ENCODE measurements at places on chromosomes 6 and 20. TPM values are rescaled to one million over a fixed set of nuclear protein-coding genes. Genes with fewer than 3 reads are reported as not detected.

Gene SIRPA
- 31.6 TPM for total RNA-seq

Gene TINAG
- total RNA-seq = not detected

Gene ZNF311
- 2.9 TPM for total RNA-seq

Gene EPB41L1
- total RNA-seq = 137 TPM

Gene TAAR5
- not detected for total RNA-seq

Gene PACRG
- not detected for total RNA-seq

Gene OR2J3
- total RNA-seq = not detected

Gene CENPQ
- total RNA-seq = 12.4 TPM

Gene TLDC2
- total RNA-seq = not detected

Gene KCNQ5
- 0.07 TPM for total RNA-seq

Gene RIMS4
- 9.0 TPM for total RNA-seq

Gene NUP43
- 65.2 TPM for total RNA-seq

Gene MATN4
- total RNA-seq = not detected

Gene PLTP
- total RNA-seq = 39.6 TPM

Gene IL20RA
- 0.65 TPM for total RNA-seq

Gene SNAP91
- not detected for total RNA-seq

Gene PHACTR3
- 0.11 TPM for total RNA-seq

Gene HRH3
- not detected for total RNA-seq

Gene THBD
- 1.0 TPM for total RNA-seq

Gene MBOAT1
- total RNA-seq = 7.3 TPM

Gene ESR1
- total RNA-seq = not detected

Gene REM1
- not detected for total RNA-seq

Gene SF3B5
- total RNA-seq = 84.6 TPM

Gene HDDC2
- 62.1 TPM for total RNA-seq

Gene MACROD2
- 7.6 TPM for total RNA-seq

Gene RTF2
- total RNA-seq = 157 TPM

All from Caco-2 (cell line).